ENCODE measurements at places on chromosomes 1 and 21.
A peak's percentile ranks its signal among the peaks of the same experiment; 100 is the strongest.

GRCh38 chr1:238061967-238062613 lies 171.4 kb upstream of the ZP4 start:
- no peak for DNase-seq
- H3K4me1 ChIP-seq = no peaks in the 10 kb centered on the region
- H3K27ac ChIP-seq = no peak overlapping the region
- no peak overlapping the region for H3K4me3 ChIP-seq
- H3K27me3 ChIP-seq = no peaks in the 10 kb centered on the region
- no peaks in the 10 kb centered on the region for H3K36me3 ChIP-seq

- H3K27me3 ChIP-seq = no peaks in the 10 kb centered on the region
- H3K4me3 ChIP-seq = no peak overlapping the region
- H3K4me1 ChIP-seq = no peaks in the 10 kb centered on the region
- DNase-seq = no peak
- H3K27ac ChIP-seq = no peak overlapping the region
These were observed 970.7 kb downstream of the KCNT2 start for GRCh38 chr1:195637539-195637938.

DNA sequence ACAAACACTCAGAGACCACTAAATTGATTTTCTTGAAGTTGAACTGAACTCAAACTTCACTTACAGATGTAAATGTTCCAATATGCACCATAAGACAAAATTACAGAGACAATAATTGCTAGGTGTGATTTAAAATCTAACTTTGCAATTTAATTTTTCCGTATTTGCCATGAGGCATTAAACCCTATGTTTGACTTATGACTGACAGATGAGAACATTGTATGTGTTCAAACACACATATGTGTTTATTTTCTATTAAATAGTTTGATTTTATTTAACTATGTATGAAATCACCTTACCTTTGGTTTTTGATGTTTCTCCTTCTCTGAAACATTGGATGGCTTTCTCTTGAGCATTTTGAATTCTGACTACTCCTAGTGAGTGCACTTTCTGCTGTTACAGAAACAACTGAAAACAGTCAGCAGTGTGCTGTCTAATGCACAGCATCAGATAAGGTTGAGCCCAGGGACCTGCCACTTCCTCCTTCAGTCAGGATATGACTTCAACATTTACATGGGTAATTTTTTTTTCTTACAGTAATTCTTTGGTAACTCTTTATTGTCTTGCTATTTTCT lies at the start of gene SAMSN1:
TSS of gene SAMSN1 (minus strand) at position 410 of the 575 bp plus-strand sequence. CDS start at position 356, 54 bp downstream.
- H3K4me1 ChIP-seq = peaks cover 56% of the 10 kb centered on the region
- no peaks in the 10 kb centered on the region for H3K27me3 ChIP-seq
- peak within 1 kb of the TSS; percentile 93 for H3K4me3 ChIP-seq

DNA sequence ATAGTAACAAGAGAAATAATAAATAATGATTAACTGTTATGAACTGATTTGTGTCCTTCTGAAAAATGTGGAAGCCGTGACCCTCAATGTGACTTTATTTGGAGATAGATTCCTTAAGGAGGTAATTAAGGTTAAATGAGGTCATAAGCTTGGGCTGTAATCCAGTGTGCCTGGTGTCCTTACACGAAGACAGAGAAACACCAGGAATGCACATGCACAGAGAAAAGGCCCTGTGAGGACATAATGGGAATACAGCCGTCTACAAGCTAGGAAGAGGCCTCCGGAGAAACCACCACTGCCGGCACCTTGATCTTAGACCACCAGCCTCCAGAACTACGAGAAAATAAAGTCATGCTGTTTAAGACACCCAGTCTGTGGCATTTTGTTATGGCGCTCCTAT lies 215.9 kb downstream of the NEGR1 start:
- no peaks in the 10 kb centered on the region for H3K4me1 ChIP-seq
- DNase-seq = no peak
- no peaks in the 10 kb centered on the region for H3K27me3 ChIP-seq
- no peak overlapping the region for H3K27ac ChIP-seq
- no peaks in the 10 kb centered on the region for H3K36me3 ChIP-seq

DNA sequence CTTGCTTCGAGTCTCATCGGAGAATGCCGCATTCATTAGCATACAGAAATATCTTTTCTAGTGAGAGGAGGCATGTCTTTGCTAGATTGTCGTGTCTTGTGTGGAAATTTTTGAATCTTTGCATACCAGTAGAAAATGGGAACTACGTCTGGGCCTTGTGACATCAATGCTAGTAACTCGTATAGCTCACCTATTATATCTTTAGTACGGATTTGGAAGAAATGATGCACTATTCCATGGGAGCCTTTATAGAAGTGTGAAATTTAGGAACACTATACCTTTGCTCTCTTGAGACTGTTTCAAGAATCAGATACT lies 835 bp downstream of the UHMK1 start:
- no peak for DNase-seq
- H3K27me3 ChIP-seq = peaks cover 2% of the 10 kb centered on the region
- H3K36me3 ChIP-seq = peaks cover 35% of the 10 kb centered on the region
- H3K27ac ChIP-seq = peak overlapping the region; percentile 90
- H3K4me1 ChIP-seq = peaks cover 31% of the 10 kb centered on the region

Measured in activated T-helper 2 cell treated with anti-CD3 and anti-CD28 coated beads, Interferon-gamma antibody, Interleukin-2, Interleukin-4, amounts not matched to agents 10 μg/mL and 5 μg/mL and 100 μg/mL, durations not matched to agents 14 hours and 24 hours and 36 hours (primary cell).